ENCODE measurements at places on chromosomes 2 and 18.

GRCh38 chr18:23422751-23423418 is 30.2 kb upstream of the RIOK3 start:
- peak; percentile 10 for DNase-seq

- DNase-seq, result no peak
Observed at GRCh38 chr2:44429034-44429433, 67.3 kb downstream of the CAMKMT start.

DNA sequence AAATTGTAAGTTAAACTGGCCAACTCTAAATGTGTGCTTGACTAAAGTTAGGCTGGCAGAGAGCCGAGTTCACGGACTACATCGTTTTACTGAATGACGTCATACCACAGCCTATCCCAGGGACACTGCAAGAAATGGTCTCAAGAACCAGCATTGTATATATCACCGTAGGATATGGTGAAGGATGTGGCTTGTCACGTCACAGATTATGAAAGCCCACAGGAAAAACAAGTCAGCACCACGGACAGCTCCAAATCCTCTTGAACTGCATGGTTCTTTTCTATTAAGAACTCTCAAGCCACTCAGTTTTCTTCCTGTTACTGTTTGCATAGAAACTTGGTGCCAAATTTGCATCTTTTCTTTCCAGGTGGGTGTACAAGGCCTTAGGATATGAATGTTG is 85.1 kb upstream of the ACAA2 start:
- DNase-seq, result peak; percentile 60

DNA sequence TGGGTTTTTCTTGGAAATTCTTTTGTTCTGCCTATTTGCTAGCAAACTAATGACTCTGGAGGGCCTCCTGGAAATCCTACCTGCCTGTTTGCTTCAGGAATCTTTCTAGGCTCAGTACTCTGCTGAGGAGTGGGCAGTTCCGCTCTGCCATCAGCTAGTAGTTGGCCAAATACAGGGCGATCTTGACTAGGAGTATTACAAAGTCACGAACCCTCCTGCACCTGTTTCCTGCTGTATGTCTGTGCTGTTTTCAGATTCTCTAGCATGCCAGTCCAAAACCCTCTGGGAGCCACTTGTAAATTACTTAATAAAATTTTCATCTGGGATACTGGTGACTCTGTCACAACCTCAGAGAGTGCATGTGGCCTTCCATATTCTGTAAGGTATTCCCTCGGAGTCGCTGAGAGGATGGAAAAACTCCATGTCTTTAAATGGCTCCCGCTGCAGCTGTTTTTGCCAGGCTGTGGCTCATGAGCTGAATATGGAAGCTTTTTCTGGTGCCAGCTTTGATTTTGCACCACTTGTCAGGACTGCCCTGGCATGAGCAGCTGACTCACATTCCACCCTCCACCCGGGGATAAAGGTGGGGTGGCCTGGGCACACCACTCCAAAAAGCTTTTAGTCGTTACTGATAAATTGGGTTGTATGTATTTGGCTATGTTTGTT is 123.0 kb downstream of the RTN4 start:
- no peak for DNase-seq

GRCh38 chr2:20494241-20494640 is 47.4 kb downstream of the RHOB start:
- no peak for DNase-seq

DNA sequence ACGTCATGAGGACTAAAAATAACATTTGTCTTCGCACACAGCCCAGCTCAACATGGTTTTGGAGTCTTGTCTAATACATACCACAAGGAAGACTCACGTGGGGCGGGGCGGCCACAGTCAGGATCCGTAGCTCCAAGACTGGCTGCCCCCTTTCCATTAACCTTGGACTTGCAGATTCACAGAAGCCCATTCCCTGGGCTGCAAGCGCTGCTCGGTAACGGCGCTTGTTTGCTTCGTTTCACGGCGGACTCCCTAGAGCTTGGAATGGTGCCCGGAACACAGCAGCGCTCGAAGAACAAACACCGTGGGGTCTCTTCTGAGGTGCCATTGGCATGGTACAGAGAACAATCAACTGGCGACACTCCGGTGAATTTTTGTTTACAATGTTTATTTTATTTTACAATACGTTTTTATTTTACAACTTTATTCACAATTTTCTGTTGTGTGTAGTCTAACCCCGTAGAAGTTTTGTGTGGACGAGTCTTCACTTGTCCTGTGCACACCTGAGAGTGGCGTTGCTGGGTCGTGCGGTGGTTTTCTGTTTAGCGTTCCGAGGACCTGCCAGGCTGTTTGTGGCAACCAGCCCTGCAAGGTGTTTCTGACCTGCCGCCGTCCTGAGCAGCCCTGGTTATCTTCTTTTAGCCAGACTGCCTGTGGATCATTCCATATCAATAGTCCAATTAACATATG is 126.5 kb downstream of the GALR1 start:
- DNase-seq, result no peak

GRCh38 chr2:203994735-203995134 is 58.2 kb downstream of the ICOS start:
- DNase-seq, result peak; percentile 38

GRCh38 chr18:51765606-51766360 is 568.3 kb upstream of the MEX3C start:
- no peak for DNase-seq

DNA sequence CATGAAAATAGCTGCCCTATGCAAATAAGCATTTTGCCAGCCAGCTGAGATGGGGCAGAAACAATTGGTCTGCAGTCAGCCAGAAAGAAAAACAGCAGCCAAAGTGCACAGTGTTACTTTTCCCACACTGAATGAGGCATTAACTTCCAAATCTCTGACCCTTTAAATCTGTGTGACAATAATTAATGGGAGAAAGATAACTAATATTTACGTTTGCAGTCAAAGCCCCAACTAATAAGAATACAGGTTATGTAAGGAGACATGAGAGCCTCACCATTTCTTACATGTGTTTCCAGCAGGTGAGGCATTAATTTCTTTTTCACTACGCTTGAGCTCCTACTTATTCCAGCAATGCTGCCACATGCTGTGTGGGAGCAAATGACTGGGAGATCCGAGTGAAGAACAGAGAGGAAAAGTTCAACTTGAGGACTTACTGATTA is 339.0 kb downstream of the SATB2 start:
- no peak for DNase-seq

DNA sequence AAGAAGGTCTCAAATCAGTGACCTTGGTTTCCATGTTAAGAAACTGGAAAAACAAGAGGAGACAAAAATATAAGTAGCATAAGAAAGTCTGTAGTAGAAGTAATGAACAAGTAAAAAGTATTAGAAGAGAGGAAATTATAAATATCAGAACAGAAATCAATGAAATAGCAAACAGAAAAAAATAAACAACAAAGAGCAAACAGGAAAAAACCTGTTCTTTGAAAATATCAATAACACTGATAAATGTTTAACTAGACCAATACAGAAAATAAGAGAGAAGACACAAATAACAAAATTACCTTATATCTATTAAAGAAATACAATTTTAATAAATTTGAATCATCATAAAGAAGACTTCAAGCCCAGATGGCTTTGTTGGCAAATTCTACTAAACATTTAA is 113.3 kb downstream of the MAIP1 start:
- DNase-seq, result no peak

DNA sequence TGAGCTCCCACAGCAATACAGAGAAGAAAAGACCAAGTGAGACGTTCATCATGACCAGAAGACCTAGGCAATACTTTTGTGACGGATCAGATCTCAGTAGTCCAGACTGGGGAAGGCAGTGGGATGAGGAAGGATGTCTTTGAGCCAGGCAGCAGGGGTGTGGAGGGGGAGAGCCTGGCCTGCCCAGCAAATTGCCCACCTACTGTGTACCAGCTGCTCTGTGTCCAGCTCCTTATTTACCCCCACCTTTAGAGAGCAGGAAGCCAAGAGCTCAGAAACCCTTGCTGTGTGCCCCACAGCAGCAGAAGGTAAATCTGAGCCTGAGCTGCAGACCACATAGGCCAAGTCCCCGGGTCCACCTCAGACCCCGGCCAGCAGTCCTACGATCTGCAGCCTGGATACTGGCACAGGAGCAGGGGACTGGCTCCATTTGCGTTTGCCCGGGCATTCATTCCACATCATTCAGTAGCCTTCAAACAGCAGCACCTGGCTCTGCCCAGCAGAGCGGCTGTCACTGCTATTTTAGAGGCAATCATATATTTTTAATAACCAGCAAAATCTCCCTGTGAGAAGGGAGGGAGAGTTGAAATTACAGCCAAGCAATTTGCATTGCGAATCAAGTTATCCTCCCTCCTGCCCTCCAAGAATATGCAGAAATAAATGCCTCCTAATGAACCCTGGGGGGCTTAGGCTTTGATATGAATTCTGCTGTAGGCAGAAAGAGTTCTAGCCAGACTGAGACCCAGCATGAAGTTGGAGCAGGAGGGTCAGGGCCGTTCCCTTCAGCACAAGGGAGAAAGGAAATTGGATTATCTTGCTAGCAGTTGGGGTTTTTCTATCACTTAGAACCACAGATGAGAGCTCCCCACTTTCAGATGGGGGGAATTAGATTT is 110.0 kb upstream of the FZD7 start:
- DNase-seq, result no peak

DNA sequence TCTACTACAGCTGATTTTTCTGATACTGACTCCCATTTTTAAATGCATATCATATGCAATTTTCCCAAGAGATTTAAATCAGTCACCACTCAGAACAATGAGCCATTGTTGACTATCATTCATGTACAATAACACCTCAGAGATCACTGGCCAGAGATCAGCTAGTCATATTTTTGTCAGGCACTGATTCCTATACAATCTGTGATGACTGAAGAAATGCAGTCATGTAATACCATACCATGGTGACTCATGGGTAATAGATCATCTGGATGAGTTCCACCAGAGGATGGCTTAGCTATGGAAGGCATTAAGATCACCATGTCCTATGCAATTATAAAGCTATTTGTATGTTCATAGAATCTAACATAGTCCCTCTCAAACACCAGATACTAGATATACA is 285.7 kb upstream of the DCC start:
- no peak for DNase-seq

DNA sequence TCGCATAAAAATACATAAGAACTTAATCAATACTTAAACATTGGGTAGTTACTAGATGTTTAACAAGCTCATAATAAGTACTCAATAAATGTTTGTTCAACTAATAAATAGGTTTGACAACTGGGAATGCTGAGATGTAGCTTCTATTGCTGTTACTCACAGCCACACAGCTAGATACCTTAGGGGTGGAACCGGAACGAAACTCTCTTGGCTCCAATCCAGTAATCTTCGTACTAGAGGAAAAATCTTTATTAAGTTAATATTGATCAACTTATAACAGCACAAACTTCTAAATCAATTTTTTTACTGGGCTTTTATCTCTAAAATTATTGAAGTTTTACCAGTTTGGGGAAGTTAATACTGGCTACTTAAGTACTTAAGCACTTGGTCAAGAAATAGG is 247.8 kb downstream of the PAX3 start:
- no peak for DNase-seq

GRCh38 chr2:130985206-130985780 is 108.0 kb downstream of the FAM168B start:
- no peak for DNase-seq

DNA sequence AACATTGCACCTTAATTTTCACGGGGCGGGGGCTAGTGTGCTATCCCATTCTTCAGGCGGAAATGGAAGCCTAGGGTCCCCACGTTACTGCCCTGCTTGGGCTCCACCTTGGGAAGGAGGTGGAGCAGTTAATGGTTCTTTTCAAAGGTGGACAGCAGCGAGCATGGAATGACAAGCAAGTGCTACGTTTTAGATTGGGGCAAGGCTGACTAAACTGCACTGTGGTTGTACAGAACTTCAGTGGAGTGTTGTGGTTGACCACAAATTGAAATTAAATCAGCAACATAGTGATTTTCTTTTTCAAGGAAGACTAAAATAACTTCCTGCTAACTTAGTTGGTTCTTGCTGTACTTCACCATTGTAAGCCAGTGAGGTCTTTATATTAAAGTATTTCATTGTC is 47.0 kb downstream of the CHRNA1 start:
- DNase-seq, result peak; percentile 41

DNA sequence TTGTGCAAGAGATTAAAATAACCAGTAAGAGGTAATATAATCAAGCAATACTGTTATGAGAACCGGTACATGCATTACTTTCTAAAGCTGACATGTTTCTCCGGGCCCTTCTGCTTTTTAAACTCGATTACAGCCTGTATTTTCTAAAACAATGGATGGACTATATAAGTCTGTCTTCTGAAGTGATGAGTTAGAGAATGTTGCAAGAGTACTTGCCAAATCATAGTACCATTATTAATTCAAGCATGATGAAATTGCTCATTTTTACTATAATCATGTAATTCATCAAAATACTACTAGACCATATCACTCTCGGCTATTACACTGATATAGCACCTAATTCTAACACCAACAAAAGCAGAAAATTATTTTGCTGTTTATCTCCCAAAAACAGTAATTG is 1240.3 kb upstream of the ACVR2A start:
- no peak for DNase-seq

- DNase-seq, result no peak
Observed at GRCh38 chr2:57044931-57045635, 861.3 kb downstream of the CCDC85A start.

DNA sequence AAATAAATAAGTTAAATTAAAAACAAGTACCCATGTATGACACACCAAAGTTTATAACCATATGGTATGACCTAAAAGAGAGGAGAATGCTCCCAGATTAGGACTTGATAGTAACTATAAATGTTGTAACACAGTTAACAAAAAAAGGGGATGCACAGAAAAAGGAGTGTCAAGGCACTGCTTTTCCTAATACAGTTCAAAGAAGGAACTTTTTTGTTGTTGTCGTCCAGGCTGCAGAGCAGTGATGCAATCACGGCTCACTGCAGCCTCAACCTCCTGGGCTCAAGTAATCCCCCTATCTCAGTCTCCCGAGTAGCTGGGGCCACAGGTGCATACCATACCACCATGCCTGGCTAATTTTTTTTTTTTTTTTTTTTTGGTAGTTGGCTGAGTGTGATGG is 2.7 kb downstream of the NARS1 start:
- no peak for DNase-seq

DNA sequence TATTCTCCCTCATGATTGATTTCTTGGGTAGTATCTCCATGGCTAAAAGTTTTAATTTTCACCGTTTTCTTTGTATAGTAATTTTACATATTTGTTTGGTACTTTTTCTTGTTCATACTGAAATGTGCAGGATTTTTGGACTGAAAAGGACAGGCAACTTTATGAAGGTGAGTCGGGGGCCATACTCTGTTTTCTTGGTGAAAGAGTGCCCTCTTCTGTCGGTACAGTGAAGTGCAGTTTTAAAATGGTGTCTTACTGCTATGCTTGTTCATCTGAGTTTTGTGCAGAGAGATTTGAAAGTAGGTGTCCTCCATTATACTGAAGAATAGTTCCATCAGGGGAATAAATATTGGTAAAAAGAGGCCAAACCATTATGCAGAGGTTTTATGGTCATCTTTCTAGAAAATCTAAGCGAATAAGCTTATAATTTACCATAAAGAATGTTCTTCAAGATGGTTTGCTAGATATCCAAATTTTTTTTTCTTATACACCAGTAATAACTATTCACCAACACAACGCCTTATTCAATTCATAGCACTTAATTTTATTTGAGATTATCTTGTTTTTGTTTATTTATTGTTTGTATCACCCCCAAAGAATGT is 8.7 kb upstream of the SERPINB13 start:
- DNase-seq, result peak; percentile 1

Data from CD4-positive, alpha-beta T cell treated with Interleukin-12 subunit alpha and Interleukin-12 subunit beta, for 1 hour (primary cell).